ENCODE measurements at places on chromosomes 2 and 18.

GRCh38 chr2:72911256-72911655 is 6.1 kb upstream of the EMX1 start:
- DNase-seq: no peak

DNA sequence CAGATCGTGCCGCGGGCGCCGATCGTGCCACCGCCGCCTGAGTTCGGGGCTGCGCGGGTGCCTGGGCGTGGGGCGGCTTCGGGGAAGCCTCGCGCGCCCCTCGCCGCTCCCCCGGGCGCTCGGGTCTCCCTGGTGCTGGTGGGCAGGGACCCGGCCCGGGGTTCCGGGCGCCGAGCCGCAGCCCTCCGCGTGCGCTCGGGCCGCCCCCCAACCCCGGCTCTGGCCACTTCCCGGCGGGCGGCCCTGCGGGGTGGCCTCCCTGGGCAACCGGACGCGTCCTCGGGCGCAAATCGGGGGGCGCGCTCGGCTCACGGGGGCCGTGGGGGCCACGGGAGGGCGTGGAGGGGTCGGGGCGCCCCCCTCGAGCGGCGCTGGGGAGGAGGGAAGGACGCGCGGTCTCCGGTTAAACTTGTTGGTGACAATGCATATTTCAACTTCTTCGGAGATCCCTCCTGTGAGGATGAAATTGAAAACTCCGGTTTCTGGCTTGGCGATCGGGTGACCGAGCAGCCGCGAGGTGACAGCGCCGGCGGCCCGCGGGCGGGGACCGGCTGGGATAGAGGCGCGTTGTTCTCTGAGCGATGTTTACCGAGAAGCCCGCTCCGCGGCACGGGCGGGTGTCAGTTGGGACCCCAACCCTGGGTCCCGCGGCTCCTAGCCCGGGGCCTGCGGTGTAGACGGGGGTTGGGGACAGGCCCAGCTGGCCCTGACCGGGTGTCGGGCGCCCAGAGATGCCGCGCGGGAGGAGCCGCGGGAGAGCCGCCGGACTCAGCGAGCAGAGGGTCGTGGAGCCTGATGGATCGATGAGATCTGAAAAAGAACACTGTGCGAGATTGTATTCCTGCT is 676 bp downstream of the SH3BP4 start:
- DNase-seq: peak; percentile 20

GRCh38 chr2:178005756-178006155 is 66.8 kb downstream of the PDE11A start:
- DNase-seq: no peak

DNA sequence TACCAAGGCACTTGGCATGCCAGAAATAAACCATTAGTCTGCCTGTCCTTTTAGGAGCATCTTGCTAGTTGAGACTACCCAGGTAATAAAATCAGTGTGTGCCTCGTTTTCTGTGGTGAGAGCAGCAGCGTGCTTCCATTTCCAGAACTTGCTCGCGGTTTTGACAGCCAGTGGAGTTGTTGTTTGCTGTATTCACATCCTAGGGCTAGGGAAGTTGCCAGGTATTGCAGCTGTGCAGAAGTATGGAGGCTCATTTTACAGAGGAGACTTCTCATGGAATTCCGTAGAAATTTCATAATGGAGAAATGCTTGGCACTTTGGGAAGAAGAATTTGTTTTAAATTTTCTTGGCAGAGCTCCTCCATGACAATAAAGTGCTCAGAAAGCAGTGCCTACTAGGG is 1355.1 kb upstream of the ZEB2 start:
- DNase-seq: no peak

- DNase-seq: no peak
Observed at GRCh38 chr2:219870041-219870440, 242.6 kb downstream of the SLC4A3 start.

- no peak for DNase-seq
Observed at GRCh38 chr2:192023006-192023405, 171.7 kb downstream of the TMEFF2 start.

GRCh38 chr18:37853706-37854105 is 288.1 kb upstream of the CELF4 start:
- DNase-seq: no peak

- peak; percentile 66 for DNase-seq
Observed at GRCh38 chr18:28176948-28177827, at the start of gene CDH2. Gene CDH2, minus strand, starts transcription at chr18:28177130. Its CDS starts 108 bp downstream, at chr18:28177022.

GRCh38 chr2:159201360-159202063 is 85.0 kb downstream of the WDSUB1 start:
- DNase-seq: no peak

- no peak for DNase-seq
Observed at GRCh38 chr2:195312662-195313061, 344.4 kb upstream of the SLC39A10 start.

DNA sequence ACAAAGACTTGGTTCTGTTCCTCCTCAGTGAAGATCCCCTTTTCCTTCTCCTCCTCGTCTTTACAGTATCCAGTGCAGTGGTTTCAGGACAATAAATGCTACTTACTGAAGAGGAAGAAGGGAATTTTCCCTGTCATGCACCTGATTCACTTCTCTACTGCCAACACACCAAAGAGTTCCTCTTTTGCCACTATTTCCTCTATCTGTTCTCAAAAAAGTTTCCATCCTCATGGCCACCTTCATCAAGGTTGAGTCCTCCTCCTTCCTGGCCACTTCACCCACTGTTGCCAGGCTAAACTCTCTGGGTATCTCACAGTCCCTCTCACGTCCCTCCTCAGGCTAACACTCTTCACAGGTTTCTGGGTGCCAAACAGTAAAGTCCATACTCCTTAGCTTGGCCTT is 41.7 kb downstream of the PLEKHM3 start:
- DNase-seq: no peak

- no peak for DNase-seq
Observed at GRCh38 chr2:117190856-117191559, 623.5 kb upstream of the DDX18 start.

- DNase-seq: no peak
Observed at GRCh38 chr2:85647823-85648526, 20.0 kb downstream of the SFTPB start.

DNA sequence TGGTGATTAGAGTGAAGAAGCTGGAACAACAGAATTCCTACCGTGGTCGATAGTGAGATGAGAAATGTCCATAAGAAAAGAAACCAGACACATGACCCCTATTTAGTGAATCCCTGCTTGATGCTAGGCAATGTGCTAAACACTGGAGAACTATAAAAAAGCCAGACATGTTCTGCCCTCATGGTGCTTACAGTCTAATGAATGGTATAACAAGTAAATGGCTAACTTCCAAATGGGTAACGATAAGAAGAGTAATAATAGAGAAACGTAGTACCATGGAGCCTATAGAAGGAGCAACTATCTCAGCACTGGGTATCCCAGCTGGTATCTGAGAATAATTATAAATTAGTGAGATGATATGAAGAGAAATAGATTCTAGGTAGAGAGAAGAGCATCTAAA is 5.0 kb downstream of the DSG2 start:
- no peak for DNase-seq

DNA sequence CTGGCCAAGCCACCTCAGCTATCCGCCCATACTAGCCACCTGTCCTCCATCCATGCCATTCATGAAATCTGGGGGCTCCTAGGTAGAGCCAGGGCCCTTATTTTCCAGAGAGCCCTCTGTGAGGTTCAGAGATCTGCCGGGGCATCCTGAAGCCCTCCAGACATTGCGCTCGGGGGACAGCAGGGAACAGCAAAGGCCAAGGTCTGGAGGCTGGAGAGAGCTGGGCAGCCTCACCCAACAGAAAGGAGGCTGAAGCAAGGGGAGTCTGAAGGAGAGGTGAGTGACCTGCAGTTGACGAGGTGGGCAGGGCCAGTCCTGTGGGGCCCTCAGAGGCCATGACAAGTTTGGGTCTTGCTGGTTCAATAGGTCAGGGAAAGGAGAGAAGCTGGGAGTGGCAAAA is 8.6 kb upstream of the DES start:
- DNase-seq: no peak

DNA sequence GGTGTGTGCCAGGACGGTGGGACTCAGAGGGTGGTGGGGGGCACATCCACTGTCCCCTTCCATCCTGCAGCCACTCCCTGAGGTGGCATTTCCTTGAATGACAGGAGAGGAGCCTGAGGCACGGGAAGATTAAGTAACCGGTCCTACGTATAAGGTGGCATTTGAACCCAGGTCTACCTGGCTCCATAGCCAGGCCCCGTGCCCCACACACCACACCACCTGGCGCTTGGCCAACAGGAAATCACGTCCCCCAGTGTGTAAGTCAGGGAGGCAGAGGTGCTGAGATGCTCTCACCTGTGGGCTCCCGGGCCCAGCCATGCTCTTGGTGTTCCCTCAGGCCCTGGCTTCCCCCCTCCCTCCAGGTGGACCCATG is 53.7 kb downstream of the HPCAL1 start:
- DNase-seq: no peak

GRCh38 chr2:97660044-97660774 is 3.6 kb downstream of the ACTR1B start:
- DNase-seq: no peak

DNA sequence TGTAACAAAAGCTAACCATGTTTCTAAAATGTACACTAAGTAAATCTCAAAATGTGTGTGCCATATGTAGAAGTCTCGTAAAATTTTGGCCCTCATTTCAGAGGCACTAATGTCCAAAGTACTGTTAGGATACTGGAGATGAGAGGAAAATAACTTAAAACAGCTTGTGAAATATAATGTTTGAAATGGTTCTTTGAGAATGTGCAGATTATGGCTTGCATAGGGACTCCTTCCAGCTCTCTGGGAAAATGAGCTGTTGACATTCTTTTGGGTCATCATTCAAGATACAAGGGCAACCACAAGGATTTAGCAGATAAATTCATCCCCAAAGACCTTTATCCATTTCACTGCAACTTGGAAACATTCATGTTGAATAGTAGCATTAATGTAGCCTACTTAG is 38.1 kb upstream of the OTX1 start:
- DNase-seq: no peak

- no peak for DNase-seq
Observed at GRCh38 chr18:74289137-74289536, 2.6 kb downstream of the CYB5A start.

DNA sequence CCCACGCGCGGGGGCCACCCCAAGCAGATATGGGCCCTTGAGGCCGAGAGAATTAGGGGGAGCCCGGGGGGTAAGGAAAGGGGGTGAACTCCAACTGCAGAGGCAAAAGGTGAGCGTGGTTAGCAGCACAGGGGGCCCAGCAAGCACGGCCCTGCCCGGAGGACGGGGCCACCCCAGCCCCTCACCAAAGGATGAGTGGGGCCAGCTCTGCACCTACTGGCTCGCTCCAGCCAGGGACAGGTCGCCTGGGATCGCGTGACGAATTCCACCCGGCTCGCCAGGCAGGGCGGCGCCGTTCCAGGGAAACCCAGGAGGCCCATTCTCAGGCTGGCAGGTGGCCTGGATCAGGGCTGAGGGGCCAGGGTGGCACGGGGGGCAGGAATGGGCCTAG is 38.6 kb downstream of the BIN1 start:
- no peak for DNase-seq

DNA sequence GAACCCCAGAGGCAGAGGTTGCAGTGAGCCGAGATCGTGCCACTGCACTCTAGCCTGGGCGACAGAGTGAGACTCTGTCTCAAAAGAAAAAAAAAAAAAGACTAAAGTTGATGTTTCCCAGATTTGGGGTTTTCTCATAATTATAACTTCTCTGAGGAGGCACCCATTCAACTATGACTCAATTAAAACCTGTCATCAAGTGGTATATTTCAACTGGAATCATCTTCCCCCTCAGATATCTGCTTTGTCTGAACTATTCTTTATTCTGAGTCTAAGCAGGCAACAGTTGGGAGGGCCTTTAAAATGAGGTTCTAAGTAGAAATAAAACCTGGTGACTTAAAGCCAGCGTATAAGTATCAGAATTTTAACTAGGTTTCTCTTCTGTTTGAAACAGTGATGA is 88.5 kb downstream of the PTRHD1 start:
- no peak for DNase-seq

- DNase-seq: peak; percentile 87
Observed at GRCh38 chr2:214019229-214019972, 391.5 kb upstream of the VWC2L start.

- no peak for DNase-seq
Observed at GRCh38 chr2:208062113-208062512, 36.8 kb upstream of the PLEKHM3 start.

DNA sequence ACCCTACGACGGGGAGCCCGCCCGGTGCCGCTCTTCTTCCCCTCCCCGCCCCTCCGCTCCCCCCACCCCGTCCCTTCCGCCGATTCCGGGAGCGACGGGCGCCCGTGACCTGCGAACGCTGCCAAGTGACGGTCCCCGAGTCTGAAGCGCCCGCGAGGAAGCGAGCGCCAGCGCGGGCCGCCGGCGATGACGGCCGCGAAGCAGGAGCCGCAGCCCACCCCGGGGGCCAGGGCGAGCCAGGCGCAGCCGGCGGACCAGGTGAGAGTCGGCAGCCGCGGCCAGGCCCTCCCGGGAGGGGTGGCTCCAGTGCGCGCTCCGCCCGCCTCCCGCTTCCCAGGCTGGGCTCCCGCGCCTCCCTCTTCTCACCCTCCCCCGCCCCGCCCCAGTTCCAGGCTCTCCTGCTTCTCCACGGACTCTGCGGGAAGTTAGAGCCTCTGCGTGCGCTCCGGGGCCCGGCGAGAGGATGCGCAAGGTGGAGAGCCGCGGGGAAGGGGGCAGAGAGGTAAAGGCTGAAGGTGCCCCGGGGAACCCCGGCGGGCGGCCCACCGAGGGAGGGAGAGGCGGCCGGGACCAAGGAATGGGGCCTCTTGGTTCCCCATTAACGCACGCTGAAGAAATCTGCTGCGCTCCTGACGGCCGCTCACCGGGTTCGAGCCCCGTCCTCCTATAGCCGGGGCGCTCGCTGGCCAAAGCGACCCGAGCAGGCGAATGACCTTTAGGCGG is 719.5 kb downstream of the DPP10 start:
- DNase-seq: no peak

- DNase-seq: no peak
Observed at GRCh38 chr18:46176001-46176400, 71.8 kb downstream of the HAUS1 start.

DNA sequence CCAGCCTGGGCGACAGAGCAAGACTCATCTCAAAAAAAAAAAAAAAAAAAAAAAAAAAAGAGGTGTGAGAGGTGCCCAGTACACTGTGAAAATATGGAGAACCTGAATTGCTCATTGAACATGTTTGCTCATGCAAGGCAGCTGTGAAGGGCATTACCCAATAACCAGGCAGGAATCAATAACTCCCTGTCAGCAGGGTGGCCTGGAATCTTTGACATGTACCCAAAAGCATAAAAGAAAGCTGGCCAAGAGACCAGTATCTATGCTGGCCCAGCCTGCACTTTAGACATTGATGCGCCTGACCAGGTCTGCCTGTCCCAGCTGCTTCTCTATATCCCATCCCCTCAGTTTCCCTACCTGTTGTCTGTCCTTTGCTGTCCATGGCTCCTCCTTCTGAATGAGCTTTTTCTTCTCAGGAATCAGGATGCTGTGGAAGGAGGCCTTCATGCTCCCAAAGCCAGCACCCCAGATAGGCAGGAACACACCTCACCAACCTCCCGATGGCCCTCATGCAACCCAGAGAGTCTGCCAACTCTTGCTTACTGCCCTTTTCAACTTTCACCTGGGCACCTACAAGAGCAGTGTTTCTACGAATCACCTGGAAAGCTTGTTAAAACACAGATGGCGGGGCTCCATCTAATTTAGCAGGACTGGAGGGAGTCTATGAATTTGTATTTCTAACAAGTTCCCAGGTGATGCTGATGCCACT is 83.4 kb upstream of the PPP1CB start:
- no peak for DNase-seq

- DNase-seq: no peak
Observed at GRCh38 chr18:45715212-45715780, 8.7 kb upstream of the SLC14A1 start.
